Kidney epithelial cell (primary cell): ENCODE measurements at places on chromosomes 12 and 14. TPM values are rescaled to one million over a fixed set of nuclear protein-coding genes. Genes with fewer than 3 reads are reported as not detected.

The CNTN1 gene
- total RNA-seq, result 0.27 and 1.5 TPM in 2 replicates

- DNase-seq, result no peak
Observed at GRCh38 chr14:23306412-23307145, at the start of gene BCL2L2. TSS of gene BCL2L2 (plus strand) at chr14:23306833. CDS start at chr14:23307768, 935 bp downstream.

The TMEM63C gene
- total RNA-seq, result 0.62 and 1.1 TPM in 2 replicates

The APOLD1 gene
- total RNA-seq, result 1.4 and 2.0 TPM in 2 replicates

- DNase-seq, result no peak
Observed at GRCh38 chr12:58916921-58917511, 3.3 kb downstream of the LRIG3 start.

The WNT5B gene
- 26.4 and 28.5 TPM in 2 replicates for total RNA-seq

DNA sequence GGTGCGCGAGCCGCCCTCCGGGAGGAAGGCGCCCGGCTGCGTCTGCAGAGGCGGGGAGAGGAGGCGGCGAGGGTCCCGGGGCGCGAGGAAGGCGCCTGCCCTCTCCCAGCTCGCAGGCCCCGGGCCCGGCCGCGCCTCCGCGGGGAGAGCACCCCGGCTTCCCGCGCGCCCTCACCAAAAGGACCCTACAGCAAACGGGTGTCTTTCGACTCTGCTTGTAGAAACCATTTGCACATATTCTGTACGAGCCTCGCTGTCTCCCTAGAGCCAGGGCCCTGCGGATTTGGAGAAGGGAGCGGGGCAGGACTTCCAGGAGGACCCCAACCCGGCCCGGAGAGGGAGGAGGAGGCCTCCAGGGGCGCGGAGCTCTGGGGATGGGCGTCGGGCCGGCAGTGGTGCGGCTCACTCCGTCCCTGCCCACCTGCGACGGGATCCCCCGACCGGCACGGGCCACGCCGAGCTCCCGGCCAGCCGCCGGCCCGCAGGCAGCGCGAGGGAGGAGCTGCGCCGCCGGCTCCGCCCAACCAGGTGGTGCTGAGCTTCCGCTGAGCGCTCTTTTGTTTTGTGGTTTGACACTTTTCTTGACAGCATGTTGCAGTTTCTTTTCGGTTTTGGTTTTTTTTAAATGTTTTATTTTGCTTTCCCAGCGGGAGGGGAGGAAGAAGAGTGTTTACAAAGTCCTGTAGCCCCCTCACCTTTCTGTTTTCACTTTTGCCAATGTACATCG lies 103.3 kb upstream of the FKBP4 start:
- no peak for DNase-seq

The SYCP3 gene
- total RNA-seq, result 0.07 TPM in 1 of 2 replicates, not detected in the other

DNA sequence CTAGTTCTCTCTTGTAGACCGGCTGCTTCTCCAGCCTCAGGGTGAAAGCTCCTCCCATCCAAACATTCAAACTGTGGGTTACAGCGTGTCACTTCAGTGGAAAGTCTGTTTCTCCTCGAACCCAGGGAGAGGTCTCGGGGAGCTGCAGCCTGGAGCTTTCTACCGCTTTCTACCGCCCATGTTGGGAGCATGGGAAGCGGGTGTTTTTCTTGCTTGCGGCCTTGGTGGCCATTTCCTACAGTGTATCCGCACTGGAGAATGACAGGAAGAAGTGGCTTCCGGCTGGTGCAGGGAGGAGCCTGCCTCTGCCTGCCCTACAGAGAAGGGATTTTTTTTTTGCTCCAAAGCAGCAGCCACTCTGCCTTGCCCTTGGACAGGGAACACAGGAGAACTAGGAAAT lies 21.2 kb downstream of the ZFP36L1 start:
- DNase-seq, result no peak

GRCh38 chr12:76957301-76957700 lies 78.5 kb upstream of the CSRP2 start:
- no peak for DNase-seq

DNA sequence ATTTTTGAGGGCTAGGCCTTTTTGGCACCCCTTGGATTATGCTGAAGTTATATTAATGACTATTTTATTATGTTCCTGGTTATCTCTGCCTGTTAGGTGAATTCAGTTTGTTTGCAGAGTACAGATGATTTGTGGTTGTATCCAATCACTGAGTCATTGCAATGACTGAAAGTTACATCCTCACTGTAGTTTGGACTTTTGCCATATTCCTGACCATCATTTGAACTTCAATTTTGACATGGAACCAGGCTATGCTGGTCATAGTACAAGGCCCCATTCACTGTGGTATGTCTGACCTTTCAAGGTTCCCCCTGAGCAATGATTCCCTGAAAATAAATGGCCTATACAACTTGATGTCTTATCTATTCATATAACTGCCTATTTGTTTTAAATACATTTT lies 621.0 kb downstream of the CCER1 start:
- DNase-seq, result peak; percentile 47

The REM2 gene
- total RNA-seq, result 0.48 and 1.2 TPM in 2 replicates

GRCh38 chr12:9751204-9752144 lies 9.2 kb downstream of the CD69 start:
- no peak for DNase-seq

DNA sequence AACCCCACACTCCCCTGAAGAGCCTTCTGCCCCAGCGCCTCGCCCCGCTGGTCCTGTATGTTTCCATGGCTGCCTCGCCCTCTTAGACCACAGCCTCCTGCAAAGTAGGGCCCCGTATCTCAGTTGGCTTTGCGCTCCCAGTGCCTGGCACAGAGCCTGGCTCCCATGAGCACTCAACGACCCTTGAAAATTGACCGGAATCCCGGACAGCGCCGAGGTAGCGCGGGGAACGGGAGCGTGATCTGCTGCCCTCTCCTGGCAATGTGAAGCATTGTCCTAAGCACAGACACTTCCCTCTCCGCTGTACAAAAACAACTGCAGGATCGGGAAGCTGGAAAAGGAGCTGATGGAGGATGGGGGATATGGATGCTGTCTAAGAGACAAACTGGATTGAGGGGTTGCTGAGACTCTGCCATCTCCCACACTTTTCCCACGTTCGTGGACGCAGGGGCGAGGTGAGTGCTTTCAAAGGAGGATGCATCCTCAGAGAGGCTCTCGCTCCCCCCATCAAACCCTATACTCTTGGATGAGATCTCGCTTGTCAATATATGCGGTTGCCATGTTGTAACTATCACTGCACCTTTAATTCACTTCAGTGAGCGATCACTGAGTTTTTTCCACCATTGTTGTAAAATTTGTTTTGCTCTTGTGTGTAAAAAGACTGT lies 10.7 kb upstream of the FKBP4 start:
- no peak for DNase-seq

- no peak for DNase-seq
Observed at GRCh38 chr12:130041983-130042812, 120.1 kb upstream of the FZD10 start.

The CIDEB gene
- 1.1 and 3.8 TPM in 2 replicates for total RNA-seq

- no peak for DNase-seq
Observed at GRCh38 chr14:103281496-103282231, 52.4 kb upstream of the EIF5 start.
